ENCODE measurements at places on chromosomes 3 and 15. TPM values are rescaled to one million over a fixed set of nuclear protein-coding genes. Genes with fewer than 3 reads are reported as not detected.

The POLQ gene
- 1.6 TPM for total RNA-seq

The RHOV gene
- total RNA-seq, result not detected

The TFRC gene
- total RNA-seq, result 107 TPM

The GUCA1C gene
- not detected for total RNA-seq

- peaks cover 9% of the 10 kb centered on the region for H3K27me3 ChIP-seq
- no peak overlapping the region for H3K27ac ChIP-seq
- no peaks in the 10 kb centered on the region for H3K4me1 ChIP-seq
- no peaks in the 10 kb centered on the region for H3K36me3 ChIP-seq
- H3K4me3 ChIP-seq, result no peak overlapping the region
Observed at GRCh38 chr3:9552252-9552999, 1.2 kb downstream of the LHFPL4 start.

- H3K27me3 ChIP-seq, result no peaks in the 10 kb centered on the region
- H3K36me3 ChIP-seq, result no peaks in the 10 kb centered on the region
- H3K27ac ChIP-seq, result no peak overlapping the region
- DNase-seq, result no peak
- no peak overlapping the region for H3K4me3 ChIP-seq
Observed at GRCh38 chr3:30964612-30965011, 70.2 kb upstream of the GADL1 start.

GRCh38 chr3:18556001-18556408 lies 130.9 kb upstream of the SATB1 start:
- no peak overlapping the region for H3K27ac ChIP-seq
- no peak for DNase-seq
- H3K4me3 ChIP-seq, result no peak overlapping the region
- no peaks in the 10 kb centered on the region for H3K27me3 ChIP-seq
- H3K36me3 ChIP-seq, result no peaks in the 10 kb centered on the region

- H3K27ac ChIP-seq, result no peak overlapping the region
- DNase-seq, result no peak
- H3K27me3 ChIP-seq, result no peaks in the 10 kb centered on the region
- no peaks in the 10 kb centered on the region for H3K4me1 ChIP-seq
Observed at GRCh38 chr3:3559786-3560185, 239.4 kb upstream of the LRRN1 start.

- no peak for DNase-seq
- no peak overlapping the region for H3K27ac ChIP-seq
- no peak overlapping the region for H3K4me3 ChIP-seq
- H3K27me3 ChIP-seq, result no peaks in the 10 kb centered on the region
- H3K4me1 ChIP-seq, result peaks cover 13% of the 10 kb centered on the region
- no peaks in the 10 kb centered on the region for H3K36me3 ChIP-seq
Observed at GRCh38 chr3:46130631-46131310, 77.3 kb downstream of the CCR1 start.

GRCh38 chr15:88400591-88401250 lies 66.5 kb downstream of the MRPL46 start:
- no peaks in the 10 kb centered on the region for H3K27me3 ChIP-seq
- 0 out of 2 replicates have a peak, but pooled peaks cover 3% of the 10 kb centered on the region for H3K4me1 ChIP-seq
- H3K27ac ChIP-seq, result no peak overlapping the region
- DNase-seq, result no peak

GRCh38 chr3:156661155-156661554 lies 13.2 kb upstream of the TIPARP start:
- H3K27ac ChIP-seq, result no peak overlapping the region
- H3K36me3 ChIP-seq, result no peaks in the 10 kb centered on the region
- DNase-seq, result no peak

DNA sequence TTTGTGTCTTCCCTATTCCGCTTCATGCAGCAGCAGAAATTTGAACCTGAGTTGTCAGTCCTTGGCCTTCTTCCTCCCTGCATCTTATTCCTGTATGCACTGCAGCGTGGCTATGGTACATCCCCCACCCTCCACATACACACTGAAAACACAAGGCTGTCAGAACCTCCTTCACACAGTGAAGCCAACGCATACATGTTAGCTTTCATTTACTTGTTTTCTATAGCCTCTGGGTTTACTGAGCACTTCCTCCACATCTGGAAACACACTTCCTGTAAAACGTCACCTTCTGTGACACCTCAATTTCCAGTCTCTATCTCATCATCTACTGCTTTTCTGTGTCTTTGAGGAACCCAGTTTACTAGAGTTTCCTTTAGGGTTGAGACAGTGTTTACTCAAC lies 47.0 kb downstream of the SUSD5 start:
- no peaks in the 10 kb centered on the region for H3K4me1 ChIP-seq
- H3K4me3 ChIP-seq, result no peak overlapping the region
- DNase-seq, result no peak

All from GM23248 (cell line).